Activated CD8-positive, alpha-beta memory T cell treated with anti-CD3 and anti-CD28 coated beads for 24 hours (primary cell): ENCODE measurements at places on chromosomes 11 and 22.
A peak's percentile ranks its signal among the peaks of the same experiment; 100 is the strongest.

- no peak for DNase-seq
These were observed 24.4 kb downstream of the HORMAD2 start for GRCh38 chr22:30104501-30105156.

GRCh38 chr11:83302151-83302550, 16.0 kb upstream of the CCDC90B start:
- no peak for DNase-seq

DNA sequence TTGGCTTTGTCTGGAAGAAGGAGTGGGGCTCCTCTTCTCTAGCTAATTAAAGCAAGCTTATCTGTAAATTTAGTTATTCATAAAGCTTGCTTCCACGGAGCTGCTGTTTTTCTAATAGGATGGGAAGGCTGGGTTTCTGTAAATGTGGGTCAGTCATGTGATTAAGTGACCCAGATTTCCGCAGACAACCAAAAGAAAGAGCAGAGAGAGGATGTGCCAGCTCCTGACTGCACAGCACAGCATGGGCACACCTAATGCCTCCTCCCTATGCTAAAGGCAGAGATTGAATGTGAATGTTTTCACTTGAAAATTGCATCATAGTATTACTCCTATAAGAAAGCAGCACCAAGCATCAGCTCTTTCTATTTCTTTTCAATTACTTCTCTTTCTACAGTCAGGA, 160.2 kb downstream of the FAT3 start:
- no peak for DNase-seq

DNA sequence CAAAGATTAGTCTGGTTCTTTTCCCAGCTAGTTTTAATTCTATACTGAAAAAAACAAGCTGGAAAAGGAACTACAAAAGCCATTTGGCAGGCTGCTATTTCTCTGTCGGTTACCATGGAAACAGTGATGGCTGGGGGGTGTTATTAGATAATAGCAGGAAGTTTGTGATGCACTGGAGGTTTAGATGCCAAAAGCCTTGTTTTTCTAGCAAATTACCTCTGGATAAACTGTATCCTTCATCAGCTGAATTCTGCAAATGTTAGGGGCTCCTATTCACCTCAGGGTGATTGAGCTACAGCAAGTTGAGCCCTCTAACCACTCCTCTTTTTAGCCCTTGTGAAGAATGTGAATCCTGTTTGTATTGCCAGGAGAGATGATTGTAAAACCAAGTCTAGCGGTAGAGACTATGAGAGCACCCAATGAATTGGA, 25.2 kb downstream of the ALKBH3 start:
- no peak for DNase-seq

DNA sequence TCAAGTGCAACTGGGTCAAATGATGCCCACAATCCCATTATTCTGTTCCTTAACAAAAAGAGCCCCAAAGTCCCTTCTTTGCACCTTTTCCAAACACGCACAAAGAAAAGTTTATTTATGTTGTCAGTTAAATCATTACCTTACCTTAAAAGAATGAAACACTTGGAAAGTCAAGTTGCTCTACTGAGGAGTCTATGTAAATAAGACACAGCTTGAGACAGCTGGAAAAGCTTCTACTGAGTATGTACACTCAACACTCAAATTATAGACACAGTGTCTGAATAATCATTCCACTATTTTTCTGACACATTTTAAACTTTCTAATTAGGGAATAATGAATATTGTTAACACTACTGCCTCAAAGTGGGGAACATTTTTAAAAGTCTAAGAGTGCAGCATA, 21.6 kb upstream of the PHLDA2 start:
- no peak for DNase-seq

DNA sequence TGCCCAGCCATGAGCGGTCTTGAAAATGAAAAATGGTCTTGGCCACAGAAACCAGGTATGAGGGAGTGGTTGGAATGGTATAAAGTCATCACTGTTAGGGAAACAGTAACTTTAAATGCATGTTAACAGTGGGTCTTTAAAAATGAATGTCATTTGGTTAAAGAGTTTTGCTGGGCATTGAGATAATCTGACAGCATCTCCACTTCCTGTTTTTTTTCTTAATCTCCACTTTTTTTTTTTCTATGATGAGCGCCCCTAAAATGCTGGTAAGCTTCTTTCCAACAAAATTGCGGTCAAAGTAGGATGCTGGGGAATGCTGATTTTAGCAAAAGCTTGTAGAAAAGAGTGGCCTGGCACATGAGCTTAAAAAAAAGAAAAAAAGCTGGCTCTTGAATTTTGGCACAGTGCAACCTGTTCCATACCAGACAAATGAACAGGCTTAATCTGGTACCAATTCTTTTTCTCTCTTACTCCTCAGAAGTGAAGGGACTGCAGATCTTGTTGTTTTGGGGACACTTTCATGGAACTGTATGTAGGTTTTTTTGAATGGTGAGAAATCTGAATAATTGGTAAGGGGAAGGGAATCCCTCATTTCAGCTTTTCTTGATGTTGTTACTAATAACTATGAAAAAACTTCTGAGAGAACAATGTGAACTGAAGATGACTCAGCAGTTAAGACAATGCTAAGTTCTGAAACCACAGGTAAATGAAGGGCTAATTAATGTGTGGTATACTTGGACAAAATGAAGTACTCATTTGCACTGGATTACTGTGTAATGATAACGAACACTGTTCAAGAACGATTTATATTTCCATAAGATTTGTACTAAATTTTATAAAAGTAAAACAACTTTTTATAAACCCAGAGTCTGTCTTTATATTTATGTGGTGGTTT, 3.1 kb upstream of the ARHGEF12 start:
- no peak for DNase-seq

- peak; percentile 76 for DNase-seq
These were observed 435 bp upstream of the TAF6L start for GRCh38 chr11:62770778-62771143.

GRCh38 chr22:26502688-26503561, 9.3 kb downstream of the TFIP11 start:
- peak; percentile 71 for DNase-seq

GRCh38 chr11:86360775-86361395, 13.8 kb upstream of the CCDC81 start:
- DNase-seq = no peak

DNA sequence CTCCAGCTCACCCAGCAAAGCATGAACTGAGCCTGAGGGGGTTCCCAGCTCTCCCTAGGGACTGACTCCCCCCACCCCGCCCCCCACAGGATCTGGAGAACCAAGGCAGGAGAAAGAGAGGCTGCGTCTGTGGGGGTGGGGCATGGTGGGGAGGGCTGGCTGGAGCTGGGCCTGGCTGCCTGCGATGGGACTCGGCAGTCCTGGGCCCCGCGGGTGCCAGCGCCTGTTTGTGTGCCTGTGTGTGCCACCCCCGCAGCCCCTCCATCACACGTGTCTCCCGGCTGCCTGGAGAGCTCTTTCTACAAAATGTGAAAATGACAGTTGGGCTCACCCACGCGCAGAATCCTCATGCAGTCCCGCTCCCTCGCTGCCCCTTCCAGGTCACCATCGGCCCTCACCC, 46.8 kb downstream of the CACNA1I start:
- DNase-seq = no peak
